CD4-positive, alpha-beta T cell (primary cell): ENCODE measurements at places on chromosomes 3 and 15. TPM values are rescaled to one million over a fixed set of nuclear protein-coding genes. Genes with fewer than 3 reads are reported as not detected.
A peak's percentile ranks its signal among the peaks of the same experiment; 100 is the strongest.

DNA sequence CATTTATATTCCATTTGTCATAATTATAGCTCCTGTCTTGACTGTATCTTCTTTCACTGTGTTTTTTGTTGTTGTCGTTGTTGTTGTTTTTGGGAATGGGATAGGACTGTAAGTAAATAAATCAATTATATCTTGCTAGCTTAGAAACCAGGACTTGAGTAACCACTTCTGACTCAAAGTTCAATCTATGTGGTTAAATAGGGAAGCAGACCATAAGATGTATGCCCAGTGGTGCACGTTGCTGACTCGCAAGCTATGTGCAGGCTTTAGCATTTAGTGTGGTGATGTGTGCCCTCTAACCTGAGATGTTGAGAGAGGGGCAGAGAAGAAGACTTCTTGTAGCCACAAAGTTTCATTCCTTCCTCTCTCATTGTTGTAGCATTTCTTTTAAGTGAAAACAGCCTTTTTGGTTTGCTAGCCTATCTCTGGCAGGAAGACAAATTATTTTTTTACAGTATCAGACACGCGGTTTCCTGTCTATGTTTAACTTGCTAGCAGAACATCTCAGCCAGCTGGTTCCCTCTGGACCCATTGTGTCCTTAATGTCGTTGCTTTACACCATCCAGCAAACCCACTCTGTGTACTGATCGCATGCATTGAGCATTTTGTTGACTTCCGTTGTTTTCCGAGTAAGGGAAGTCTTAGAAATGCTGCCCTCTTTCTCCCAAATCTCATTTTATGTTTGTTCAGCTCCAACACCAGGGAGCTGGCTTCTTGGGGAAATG, 52.1 kb downstream of the TGFBR2 start:
- peak; percentile 75 for DNase-seq

GRCh38 chr15:56868170-56868569, 50.3 kb upstream of the TCF12 start:
- no peak for DNase-seq

IL5RA gene
- total RNA-seq, result 0.99 TPM

GOLGA8T gene
- total RNA-seq, result not detected

DNA sequence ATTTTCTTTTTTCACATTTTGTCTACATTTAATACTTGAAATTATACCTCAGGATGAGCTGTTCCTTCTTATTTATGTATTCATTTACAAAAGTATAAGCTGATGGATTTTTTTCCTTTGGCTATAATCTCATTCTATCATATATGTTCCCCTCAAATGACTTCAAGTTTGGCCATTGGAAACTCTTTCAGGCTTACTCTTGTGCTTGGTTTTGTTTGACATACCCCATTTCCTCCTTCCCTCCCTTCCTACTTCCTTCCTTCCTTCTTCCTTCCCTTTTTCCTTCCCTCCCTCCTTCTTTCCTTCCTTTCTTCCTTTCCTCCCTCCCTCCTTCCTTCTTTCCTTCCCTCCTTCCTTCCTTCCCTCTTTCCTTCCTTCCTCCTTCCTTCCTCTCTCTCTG, 697.1 kb upstream of the ARPP21 start:
- no peak for DNase-seq

LMAN1L gene
- total RNA-seq, result 0.56 TPM

STARD5 gene
- total RNA-seq, result 9.8 TPM

GRCh38 chr3:64908251-64908685, 220.5 kb upstream of the ADAMTS9 start:
- DNase-seq, result no peak

DNA sequence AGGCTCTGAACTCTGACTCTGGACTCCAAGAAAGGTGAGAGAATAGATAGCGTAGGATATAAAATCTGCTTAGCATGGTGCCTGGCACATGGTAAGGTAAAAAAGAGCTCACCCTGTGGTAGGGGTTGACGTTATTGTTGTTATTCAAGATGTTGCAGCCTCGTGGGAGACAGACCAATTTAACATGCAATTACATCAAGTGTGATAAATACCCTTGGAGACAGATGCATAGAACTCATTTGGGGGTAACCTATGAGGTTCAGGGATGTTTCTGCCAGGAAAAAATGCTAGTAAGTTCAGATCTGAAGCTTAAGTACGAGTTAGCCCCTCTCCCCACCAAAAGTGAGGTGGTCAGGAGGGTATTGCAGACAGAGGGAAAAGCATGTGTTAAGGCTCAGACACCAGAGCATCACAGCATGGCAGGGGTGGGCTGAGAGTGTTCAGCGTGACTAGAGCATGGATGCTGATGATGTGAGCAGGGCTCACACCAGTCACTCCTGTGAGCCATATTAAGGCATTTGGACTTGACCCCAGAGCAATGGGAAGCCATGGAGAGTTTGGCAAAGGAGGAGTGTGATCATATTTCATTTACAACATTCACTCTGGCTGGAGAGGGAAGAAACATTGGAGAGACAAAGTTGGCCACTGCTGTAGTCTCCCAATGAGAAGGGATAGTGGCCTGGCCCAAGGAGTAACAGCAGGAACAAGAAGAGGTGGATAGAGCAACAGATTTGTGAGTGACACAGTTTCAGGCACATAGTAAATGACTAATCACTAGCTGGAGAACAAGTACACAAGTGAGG, 181.0 kb downstream of the UACA start:
- no peak for DNase-seq

DNA sequence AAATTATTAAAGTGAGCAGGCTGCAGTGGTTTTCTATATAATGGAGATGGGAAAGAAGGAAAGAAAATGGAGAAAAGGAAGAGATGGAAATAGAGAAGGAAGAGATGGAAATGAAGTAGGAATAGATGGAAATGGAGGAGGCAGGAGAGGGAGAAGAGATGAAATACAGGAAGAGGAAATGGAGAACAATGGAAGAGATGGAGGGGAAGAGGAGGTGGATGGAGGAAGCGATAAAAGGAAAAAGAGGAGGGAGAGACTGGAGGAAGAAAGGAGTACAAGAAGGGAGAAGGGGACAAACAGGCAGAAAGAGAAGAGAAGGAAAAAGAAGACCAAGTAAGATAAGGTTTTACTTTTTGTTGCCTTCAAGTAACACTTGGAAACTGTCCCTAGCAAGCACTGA, 67.6 kb downstream of the CLASP2 start:
- DNase-seq, result no peak

GRCh38 chr3:111768571-111769100, 90.4 kb upstream of the PHLDB2 start:
- DNase-seq, result no peak

- no peak for DNase-seq
These were observed 23.0 kb downstream of the IGDCC3 start for GRCh38 chr15:65354835-65355172.

SAMMSON gene
- total RNA-seq, result not detected

GRCh38 chr15:38215707-38216106, 36.9 kb upstream of the SPRED1 start:
- no peak for DNase-seq

DNA sequence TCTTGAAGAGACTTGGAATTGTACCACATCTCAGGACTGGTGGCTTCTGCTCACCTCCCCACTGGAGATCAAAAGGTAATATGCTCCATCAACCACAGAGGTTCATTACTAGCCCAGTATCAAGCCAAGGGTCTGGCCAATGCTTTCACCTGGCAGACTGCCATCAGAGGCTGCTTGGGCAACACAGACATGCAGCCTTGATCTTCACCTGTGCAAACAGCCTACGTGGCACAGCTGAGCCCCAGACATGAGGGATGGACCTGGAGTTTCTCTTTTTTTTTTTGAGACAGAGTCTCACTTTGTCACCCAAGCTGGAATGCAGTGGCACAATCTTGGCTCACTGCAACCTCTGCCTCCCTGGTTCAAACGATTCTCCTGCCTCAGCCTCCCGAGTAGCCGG, 105.6 kb upstream of the HES1 start:
- no peak for DNase-seq

DNA sequence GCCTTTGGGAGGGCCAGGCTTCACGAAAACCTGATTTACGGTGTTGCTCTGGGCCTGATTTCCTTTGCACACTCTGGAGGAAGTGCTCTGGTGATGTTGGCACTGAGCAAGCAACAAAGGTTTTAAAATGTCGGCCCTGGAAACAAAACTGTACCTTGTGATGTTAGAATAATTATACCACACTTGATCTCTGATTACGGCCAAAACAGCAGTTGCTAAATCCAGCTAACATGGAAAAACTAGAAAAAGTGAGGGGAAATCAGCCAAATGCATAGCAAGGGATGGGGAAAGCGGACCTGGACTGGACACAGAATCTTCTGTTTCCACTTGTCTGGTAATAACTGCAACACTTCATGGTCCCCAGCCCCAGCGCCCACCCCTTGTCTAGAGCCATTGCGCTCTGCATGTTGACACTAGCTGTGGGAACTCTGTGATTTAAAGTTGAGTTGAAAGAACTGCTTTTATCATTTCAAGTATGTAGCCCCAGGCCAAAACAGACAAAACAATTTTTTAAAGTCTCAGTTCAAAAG, 120.1 kb downstream of the VGLL4 start:
- no peak for DNase-seq

DNA sequence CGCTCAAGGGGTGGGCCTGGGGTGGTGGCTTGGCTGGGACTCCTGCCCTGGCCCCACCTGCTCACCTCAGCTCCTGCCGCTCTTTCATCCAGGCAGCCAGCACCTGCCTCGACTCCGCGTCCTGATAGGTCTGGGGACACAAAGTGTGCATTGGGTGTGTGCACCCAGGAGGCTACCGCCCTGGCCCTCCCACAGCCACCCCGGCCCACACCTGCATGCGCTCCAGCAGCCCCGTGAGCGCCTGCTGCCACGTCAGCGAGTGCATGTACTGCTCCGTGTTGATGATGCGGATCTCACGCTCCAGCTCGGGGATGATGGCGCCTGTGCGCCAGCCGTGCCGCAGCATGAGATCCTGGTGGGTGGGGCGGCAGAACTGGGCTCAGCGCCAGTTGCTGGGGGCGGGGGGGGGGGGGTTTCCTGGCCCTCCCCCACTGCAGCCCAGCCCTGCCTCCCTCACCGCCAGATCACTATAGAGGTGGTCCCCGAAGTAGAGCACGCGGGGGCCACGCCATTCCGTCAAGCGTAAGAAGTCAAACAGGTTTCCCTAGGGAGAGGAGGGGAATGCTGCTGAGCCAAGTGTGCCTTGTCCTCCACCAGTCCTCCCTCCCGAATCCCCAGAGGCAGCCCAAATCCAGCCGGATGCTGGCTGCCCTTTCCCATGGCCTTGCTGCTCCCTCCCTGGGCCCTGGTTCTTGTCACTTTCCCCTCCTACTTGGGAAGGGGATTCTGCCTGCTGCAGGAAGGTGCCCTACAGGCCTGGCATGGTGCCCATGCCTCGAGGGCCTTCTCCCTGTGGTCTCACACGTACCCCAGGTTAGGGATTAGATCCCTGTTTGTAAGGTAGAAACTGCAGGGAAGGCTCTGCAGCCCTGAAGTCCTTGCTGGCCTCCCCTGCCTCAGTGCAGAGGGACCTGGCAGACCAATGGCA, 8.6 kb downstream of the NT5DC2 start:
- no peak for DNase-seq

DNA sequence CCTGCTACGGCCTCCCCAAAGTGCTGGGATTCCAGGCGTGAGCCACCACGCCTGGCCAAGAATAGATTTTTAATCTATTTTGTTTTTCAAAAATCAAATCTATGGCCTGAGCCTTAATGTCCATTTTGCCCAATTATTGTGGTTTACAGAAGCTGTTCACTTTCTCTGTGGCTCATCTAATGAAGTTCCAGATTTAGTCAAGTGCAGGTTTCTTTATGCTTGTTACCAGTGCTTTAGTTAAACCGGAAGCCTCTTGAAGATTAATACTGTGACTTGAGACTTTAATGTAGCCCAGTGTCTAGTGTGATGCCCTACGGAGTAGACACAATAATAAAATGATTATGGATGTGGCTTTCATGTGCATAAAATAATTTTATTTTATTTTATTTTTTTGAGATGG, 16.5 kb upstream of the EDEM1 start:
- no peak for DNase-seq

CDHR4 gene
- total RNA-seq, result 0.17 TPM

GAP43 gene
- total RNA-seq, result not detected

DNAH12 gene
- total RNA-seq, result not detected

GRCh38 chr3:52218454-52218853, 7.0 kb downstream of the TLR9 start:
- no peak for DNase-seq

DNA sequence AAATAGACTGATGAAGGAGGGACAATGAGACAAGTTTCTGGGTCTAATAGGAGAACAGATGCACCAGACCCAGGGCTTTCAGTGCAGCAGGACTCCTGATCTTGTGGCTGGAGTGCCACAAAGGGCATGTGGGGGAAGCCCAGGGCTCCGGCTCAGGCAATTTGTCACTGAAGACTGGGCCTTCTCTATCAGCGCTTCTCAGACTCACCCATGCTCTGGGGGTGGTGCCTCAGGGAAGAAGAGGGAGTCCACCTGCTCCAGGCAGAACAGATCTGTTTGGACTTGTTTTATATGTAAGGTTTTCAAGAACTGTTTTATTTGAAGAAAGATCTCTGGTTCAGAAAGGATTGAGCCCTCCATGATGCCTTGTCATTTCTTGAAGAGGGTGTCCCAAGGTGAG, 112.4 kb upstream of the TLE3 start:
- no peak for DNase-seq

DNA sequence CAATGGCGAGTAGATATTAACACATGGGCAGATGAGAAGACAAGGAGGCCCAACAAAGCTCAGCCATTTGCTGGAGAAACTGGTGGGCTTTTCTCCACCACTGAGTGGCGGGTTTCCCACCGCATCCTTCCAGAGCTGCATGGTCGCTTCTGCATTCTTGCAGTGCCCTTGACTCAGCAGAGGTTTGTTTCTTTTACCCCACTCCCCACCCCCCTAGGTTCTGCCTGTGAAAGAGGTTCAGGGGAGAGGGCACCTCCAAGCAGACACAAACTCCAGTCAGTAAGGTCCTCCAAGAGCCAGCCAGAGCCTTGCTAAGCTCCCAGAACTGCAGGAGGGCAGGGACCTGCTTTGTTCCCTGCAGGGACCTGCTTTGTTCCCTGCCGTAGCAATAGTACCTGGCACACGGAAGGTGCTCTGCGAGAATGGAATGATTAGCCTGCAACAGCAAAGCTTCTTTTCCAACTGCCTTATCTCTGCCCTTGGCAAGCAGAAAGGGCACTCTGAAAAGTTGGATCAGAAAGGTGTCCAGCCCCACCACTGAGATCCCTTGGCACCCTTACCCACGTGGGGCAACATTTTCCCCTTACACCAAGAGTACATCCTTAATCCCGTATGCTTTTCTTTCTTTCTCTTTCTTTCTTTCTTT, 1.4 kb downstream of the PAQR5 start:
- DNase-seq, result no peak

TASOR gene
- 40.7 TPM for total RNA-seq

DNA sequence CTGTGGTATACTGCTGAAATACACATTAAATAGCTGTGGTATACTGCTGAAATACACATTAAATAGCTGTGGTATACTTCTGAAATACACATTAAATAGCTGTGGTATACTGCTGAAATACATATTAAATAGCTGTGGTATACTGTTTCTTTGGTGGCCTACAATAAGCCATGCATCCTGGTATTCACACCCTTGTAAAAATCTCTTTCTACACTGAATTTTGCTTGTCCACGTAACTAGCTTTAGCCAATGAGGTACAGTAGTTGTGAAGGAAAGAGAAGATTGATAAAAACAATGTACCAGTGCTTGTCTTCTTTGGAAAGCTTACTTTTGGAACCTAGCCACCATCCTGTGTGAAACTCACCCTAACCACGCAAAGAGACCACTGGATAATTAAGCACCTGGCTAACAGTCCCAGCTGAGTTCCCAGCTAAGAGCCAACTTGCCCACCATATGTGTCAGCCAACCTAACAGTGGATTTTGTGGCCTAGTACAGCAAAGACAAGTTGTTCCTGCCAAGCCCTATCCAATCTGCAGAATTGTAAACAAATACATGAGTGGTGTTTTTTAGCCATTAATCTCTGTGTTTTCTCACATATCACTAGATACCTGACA, 103.4 kb upstream of the MELTF start:
- DNase-seq, result no peak

GRCh38 chr3:128867200-128868125, 12.0 kb upstream of the ACAD9 start:
- DNase-seq, result no peak
